Left ventricle myocardium superior (tissue), 1 donor: ENCODE measurements at places on chromosomes 16 and 17.

DNA sequence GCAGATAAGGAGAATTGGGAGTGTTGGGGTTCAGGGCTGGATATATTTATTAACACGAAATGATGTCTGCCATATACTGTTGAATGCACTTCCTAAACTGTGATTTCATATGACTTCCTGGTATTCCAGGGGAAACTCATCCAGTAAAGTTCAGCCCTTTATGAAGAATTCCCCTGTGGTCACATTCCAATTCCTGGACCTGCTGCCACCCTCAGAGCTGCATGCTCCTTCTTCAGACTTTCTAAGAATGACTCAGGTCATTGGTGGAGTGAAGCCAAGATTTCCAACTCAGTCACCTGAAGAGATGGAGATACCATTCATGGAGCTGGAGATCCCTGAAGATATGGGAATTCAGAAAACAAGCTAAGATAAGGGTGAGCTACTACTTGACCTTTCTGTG, 114.2 kb upstream of the TMEM97 start:
- no peak for DNase-seq

DNA sequence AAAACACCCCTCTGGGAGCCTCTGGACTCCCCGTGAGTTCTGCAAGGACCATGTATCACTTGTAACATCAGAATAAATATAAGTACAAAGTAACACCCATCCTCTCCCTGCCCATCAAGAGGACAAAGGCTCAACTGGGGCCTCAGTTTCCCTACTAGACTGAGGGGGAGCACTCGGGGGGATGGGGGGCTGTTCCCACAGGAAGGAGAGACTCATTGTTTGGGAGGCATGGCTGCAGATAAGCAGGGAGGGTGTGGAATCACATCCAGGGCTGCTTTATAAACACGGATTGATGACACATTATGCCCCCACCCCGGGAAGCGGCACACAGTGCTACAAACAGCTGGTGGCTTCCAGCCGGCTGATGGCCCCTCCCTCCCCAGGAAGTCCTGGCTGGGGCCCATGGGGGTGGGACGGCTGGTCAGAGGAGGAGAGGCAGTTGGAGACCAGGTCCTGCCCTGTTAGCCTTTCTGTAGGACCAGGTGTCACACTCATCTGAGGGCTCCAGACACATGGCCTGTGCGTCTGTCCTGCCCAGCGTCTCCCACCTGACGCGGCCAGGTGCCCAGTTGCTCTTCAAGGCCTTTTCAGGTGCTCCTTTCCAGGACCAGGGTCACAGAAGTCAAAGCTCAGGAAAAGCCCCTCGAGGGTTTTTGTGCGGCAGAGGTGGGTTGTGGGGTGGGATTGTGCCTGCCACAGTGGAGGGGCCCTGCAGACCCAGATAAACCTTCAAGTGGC, 1.3 kb upstream of the MPG start:
- DNase-seq: peak; percentile 89

DNA sequence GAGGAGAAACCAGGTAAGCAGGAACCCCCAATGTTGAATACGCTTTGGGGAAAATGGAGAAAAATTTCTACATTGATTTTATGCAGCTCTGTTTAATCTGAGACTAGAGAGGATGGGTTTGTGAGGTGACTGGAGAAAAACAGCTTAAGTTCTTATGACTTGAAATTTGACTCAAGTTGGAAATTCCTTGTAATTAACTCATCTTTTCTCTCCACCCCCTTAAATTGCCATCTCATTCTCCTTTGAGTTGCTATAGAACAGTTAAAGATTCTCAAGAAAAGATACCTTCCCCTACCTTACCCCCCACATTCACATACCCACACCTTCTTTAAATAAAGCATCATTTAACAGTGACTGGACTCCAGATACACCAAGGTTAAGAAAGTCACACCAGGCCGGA, 24.2 kb downstream of the ZNRF1 start:
- DNase-seq: no peak

DNA sequence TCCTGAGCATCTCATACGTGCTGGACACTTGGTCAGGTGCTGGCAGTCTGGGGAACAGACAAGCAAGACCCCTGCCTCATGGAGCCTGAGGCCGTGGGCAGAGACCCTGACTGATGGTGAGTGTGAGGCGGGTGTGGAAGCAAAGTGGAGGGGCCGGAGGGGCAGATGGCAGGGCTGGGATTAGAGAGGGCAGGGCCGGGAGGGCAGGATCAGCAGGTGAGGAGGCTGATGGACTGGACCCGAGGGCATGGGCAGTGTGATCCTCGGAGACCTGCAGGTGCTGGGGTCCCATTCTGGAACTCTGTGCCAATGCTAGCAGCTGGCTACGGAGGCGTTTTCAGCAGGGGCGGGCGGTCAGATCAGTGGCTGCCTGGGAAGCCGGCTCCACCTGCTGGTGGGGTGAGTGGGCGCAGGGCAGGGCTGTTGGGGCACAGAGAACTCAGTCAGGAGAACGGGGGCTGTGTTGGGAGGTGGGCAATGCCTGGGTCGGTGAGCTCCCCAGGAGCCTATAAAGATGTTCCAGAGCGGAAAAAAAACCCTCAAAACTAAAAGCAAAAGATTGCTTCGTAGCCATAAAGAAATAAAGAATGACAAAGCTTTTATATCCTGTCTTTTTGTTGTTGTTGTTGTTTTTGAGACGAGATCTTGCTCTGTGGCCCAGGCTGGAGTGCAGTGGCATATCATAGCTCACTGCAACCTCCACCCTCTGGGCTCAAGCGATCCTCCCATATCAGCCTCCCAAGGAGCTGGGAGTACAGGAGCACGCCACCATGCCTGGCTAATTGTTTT, 8.9 kb upstream of the C16orf74 start:
- DNase-seq: no peak

GRCh38 chr16:4303973-4304372, 11.9 kb upstream of the GLIS2 start:
- no peak for DNase-seq

- DNase-seq: peak; percentile 38
Observed at GRCh38 chr16:4114257-4115208, 1.7 kb downstream of the ADCY9 start.

GRCh38 chr16:62638964-62639870, 603.0 kb upstream of the CDH8 start:
- no peak for DNase-seq

- DNase-seq: no peak
Observed at GRCh38 chr16:77937473-77938149, 84.7 kb upstream of the CLEC3A start.

DNA sequence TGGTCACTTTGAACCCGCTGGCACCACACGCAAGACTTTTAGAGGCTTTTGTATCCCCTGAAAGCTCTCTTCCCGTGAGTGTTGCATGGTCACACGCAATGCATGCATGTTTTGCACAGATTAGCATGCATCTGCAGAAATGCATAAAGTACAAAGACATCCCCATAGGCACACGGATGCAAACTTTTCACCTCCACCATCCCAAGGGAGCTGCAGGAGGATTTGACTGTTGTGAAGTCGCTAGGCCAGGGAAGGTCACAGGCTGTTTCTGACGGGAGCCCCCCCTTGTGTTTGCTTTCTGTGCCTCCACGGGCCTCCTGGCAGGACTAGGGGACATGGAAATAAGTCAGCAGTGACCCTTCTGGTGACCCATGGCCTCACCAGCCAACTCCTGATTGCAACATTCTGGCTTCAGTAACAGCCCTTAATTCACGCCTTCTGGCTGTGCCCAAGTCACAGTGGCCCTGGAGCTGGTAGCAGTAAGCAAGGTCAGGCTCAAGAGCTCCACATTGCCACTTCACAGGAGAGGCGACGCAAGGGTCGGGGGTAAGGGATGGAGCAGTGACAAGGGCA, 45.1 kb downstream of the SOX9 start:
- DNase-seq: no peak

GRCh38 chr17:245020-245419, 63.6 kb upstream of the DOC2B start:
- DNase-seq: peak; percentile 5

- no peak for DNase-seq
Observed at GRCh38 chr16:84959045-84959576, 52.2 kb downstream of the ZDHHC7 start.

GRCh38 chr16:87877942-87878507, 8.7 kb upstream of the SLC7A5 start:
- DNase-seq: no peak

- no peak for DNase-seq
Observed at GRCh38 chr16:57522960-57523359, 13.4 kb downstream of the CCDC102A start.

DNA sequence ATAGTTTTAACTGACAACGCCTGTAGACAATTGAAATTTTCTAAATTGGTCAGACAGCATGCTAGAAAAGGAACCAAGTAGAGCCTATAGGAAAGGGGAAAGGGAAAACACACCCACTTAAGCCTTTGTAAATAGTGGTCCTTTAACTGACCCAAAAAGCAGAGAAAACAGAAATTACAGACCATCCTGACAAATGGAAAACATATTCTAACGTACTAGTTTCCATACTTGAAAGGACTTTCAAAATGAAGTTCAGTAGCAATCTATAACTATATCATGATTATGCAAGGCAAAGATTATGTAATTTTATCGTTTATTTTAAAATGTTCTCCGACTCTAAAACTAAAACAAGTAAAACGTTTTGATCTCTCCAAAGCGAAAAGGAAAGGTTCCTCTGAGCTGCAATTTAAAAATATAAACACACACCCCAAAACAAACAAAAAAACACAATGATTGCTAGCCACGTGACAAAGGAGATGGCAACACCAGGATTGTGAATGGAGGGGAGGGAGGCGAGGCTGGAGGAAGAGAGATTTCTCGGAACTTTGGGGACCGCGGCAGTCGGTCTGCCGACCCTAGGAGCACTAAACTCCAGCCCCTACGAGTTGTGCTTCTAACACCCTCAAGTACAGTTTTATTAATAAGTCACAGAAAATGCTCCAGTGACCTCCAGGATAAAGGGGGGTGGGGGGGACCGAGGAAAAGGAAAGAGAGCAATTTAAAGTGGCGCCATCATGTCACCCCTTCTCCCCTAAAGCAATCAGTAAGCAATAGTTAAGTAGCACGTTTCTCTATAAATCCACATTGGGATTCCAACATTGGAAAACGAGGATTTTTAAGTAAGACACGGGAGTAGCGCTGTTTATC, 1.7 kb downstream of the KANSL1 start:
- no peak for DNase-seq

DNA sequence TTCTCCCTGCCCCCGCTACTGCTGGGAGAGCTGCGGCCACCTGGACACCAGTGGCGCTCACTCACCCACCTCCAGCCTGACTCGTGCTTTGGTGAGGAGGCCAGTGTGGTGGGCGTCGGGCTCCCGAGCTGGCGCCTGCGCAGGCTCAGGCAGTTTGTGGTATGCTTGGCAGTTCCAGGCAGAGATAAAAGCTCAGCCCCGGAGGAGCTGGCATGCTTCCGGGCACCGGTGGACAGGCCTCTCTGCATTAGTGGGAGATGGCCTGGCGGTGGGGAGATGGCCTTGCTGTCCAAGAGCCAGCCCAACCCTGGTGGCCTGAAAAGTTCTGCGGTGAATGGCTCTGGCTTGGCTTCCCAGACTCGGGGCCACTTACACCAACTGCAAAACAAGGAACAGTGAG, 4.1 kb downstream of the ADGRG1 start:
- peak; percentile 56 for DNase-seq

DNA sequence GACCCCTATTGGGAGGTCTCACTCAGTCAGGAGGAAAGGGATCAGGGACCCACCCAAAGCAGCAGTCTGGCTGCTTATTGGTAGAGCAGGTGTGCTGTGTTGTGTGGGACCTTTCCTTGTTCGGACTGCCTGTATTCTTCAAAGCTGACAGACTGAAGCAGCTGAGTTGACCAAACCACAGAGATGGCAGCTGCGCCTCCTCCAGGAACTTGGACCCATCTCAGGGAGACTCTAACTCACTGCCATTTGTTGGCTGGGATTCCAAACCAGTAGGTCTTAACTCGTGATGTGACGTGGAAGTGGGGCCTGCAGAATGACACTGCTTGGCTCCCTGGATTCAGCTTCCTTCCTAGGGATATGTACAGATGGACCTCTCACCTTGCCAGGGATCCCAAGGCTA, 9.6 kb upstream of the UQCRC2 start:
- DNase-seq: no peak

DNA sequence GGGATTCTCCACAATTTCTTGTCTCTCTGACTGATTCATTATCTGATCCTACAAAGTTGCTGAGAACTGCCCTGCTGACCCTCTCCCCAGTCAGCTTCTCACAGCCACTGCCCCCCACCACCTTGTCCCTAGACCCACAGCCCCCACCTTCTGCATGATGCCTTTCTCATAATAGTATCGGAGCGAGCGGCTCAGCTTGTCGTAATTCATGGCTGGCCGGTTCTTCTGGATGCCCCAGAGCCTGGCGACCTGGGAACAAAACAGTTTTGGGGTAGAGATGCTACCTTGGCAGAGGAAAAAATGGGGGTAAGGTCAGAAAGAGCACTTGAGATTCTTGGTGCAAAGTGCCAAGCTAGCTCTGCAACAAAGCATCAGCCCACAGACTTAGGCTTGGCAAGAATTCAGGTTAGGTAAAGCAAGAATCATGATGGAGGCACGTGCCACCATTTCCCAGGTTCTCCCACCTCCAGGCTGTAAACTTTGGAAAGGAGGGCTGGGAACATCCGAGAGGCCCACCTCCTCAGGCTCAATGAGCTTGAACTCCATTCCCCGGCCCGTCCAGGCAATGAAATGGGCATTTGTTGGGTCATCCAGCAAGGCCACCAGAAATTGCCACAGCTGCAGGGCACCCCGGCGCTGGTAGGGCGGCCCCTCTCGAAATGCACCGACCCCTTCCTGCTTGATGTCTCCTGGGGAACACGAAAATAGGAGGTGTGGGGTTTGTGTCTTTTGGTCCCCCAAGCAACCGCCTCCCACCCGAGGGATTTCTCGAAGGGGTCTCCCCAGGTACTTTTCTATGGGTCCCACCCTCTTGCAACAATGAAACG, 16.9 kb downstream of the ETV4 start:
- no peak for DNase-seq

GRCh38 chr16:84788920-84789391, 30.8 kb upstream of the CRISPLD2 start:
- no peak for DNase-seq

- no peak for DNase-seq
Observed at GRCh38 chr17:78364436-78365281, 4.8 kb upstream of the SOCS3 start.

DNA sequence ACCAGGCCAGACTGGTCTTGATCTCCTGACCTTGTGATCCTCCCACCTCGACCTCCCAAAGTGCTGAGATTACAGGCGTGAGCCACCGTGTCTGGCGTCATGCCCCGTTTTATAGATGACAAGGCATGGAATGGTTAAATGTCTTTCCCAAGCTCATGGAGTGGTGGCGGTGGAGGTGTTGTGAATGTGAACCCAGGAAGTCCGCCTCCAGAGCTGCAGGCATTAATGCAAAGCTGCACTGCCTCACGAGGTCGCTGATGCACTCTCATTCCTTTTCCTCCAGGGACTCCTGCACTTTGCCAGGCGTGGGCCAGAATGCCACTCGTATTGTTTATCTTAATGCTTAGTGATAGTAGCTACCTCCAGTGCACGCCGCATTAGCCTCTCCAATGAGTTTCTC, 149.6 kb downstream of the WWOX start:
- peak; percentile 32 for DNase-seq

- no peak for DNase-seq
Observed at GRCh38 chr17:67500261-67500660, 123.2 kb downstream of the PITPNC1 start.

- DNase-seq: no peak
Observed at GRCh38 chr17:82640036-82640435, 8.2 kb downstream of the WDR45B start.
